C1 segment of cervical spinal cord (tissue), 14 donors: ENCODE measurements at places on chromosomes 2 and 18.

DNA sequence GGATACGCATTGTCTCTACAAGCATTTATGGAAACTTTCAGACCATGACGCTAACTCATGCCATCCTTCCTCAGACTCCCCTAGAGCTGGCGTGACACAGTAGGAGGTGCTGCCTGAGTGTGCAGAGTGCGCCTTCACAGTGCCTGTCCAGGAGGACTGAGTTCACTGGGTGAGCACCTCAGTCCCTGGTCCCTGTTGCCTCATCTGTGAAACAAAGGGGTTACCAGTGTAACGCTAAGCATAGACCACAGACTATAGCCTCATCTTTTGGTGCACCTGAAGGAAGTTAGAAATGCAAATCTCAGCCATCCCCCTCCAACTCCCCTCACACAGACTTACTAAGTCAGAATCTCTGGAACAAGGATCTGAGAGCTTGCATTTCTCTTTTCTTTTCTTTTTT lies 142.8 kb downstream of the TMEM17 start:
- DNase-seq: no peak

- no peak for DNase-seq
These were observed 1129.4 kb downstream of the TSN start for GRCh38 chr2:122884889-122885288.

- DNase-seq: no peak
These were observed 55.4 kb upstream of the SMIM21 start for GRCh38 chr18:75482880-75483279.

DNA sequence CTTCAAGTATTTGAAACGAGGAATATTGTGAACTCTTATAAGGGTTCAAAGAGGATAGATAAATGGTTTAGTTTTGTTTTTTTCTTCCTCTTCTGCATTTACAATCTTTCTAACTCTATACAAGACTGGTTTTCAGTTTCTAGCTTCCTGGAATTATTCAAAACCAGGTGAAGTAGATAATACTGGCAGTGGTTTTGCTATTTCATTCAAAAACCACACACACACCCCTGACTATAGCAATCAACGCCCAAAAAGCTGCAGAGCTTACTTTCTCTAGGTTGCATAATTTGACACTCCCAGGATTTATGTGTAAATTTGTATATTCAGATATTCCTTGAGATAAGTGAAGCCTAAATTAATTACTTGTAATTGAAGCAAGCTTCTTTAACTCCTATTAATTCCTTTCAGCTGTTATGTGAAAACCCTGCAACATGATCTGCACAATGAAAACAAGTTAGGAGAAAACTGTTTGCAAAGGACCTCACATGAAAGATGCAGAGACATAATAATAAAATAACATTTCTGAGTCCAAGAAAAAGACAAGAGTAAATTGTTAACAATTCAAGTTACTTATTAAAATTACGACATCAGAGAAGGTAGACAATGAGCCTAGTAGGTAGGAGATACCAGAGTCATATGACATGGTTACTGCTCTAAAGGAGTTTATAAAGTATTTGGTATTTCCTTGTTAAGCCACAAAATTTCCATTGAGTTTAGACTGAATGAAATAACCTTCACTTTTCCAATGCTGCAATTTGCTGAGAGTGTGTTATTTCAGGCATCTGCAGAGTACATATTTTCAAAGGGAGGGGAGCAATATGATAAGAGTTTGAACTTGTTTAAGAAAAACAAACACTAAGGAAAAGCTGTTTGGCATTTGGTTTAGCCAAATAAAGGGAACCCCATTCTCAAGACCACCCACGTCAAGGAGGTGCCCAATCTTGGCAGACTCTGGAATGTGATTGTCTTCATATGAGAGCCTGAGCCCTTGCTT lies 1.6 kb upstream of the NFE2L2 start:
- no peak for DNase-seq

DNA sequence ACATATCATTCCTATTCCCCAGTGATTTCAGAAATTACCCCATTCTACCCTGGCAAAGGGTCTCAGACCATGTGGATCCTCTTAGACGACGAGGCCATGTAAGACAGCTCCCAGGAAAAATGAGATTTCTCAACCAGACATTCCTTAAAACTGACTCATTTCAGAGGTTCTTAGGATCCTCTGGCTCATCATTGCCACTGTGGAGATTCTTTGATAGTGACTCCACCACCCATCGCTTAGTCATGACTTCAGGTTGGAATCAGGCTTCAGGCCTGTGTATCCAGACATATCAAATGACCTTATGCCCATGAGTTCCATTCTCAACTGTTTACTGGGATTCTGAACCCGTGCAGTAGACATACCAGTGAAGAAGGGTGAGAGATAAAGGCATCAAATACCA lies 245.6 kb upstream of the TCF4 start:
- no peak for DNase-seq

- DNase-seq: no peak
These were observed 10.3 kb downstream of the DNER start for GRCh38 chr2:229703909-229704630.

DNA sequence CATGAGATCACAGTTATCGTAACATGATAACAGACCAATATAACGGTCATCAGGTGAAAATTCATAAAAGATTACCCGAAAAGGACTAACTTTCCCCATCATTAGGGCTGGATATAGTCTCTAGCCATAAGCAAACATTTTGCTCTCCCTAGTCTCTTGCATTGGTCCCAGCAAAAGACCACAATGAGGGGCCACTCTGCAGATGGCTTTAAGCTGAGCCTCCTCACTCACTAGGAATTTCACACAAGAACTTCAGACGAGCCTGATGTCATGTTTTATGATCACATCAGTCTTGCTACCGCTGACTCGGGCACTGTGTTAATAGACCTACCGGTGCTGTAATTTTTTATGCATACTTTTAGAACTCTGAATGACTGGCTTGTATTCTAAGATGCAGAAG lies 35.2 kb downstream of the STK17B start:
- DNase-seq: no peak

DNA sequence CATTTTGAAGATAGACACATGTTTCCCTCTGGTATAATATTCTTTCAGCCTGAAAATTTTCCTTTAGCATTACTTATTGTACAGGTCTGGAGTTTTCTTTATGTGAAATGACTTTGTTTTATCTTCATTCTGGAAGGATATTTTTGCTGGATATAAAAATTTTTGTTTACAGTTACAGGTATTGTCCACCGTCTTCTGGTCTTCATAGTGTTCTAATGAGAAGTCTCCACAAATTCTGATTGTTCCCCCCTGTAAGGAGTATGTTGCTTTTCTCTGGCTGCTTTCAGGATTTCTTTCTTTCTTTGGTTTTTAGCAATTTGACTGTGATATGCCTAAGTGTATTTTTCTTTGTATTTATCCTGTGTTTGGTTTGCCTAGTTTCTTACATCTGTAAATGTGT lies 15.0 kb downstream of the UBXN4 start:
- no peak for DNase-seq

DNA sequence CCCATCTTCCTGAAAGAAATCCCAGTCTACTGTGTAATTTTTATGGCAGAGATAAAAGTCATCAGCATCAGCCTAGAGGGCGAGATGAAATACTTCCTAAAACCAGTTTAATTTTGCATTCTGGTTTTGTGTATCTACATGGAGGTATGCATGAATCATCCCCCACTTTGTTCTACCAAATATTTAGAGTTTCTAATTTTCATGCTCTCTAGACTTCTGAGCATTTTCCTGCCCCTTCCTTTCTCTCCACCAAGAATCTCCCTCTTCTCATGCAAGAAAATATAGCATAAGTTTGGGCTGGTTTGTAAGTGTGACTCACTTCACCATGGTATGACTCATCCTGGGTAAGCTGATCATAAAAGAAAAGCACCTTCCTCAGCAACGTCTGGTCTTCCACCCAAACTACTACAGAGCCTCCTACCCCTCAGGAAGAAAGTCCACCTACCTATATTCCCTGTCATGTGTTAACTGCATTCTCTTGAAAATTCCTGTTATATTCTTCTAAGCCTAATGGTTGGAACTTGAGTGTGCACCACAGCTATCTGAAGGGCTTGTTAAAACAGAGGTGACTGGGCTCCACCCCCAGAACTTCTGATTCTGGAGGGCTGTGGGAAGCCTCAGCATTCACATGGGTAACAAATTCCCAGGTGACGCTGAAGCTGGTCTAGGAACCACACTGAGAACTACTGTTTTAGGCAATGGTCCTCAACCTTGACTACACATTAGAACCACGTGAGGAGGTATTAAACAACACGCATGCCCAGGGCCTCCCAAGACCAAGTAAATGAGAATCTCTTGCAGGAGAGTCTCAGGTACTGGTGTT lies 37.4 kb upstream of the RAPGEF4 start:
- no peak for DNase-seq

- DNase-seq: no peak
These were observed 630.6 kb upstream of the ZNF804A start for GRCh38 chr2:183967756-183968155.

DNA sequence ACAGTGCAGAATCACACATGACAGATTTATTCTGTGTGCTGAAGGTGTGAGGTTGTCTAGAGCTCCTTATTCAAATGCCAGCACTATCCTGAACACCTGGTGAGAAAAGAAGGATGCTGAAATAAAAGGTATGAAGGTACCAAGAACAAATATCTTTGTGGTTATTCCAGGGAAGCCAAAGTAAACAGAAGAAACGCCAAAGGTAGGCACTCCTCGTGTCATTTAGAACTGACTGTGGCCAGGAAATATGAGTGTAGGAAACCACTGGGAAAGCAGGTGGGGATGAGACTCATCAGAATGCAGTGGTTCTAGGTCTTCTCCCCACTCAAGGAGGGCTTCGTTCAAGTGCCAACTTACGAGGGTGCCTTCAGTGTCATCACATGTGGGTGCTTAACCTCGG lies 80.8 kb downstream of the KIF5C start:
- DNase-seq: no peak

- peak; percentile 63 for DNase-seq
These were observed 611 bp downstream of the NOL10 start for GRCh38 chr2:10688921-10689807.

DNA sequence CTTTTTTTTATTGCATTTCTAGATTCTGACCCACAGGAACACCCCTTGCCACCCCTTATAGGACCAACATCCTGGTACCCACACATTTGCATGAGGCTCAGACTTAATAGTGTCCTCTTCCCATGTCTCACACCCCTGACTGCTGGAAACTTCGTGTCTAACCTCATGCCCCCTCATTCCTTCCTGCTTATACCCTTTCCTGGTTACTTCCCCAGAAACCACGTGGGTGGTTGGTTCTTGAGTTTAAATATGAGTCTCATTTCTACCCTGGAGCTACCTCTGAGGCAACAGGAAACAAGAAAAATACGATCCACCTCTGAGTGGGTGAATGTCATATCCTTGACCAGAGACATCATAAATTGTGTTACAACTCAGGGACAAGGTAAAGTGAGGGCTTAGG lies 1.6 kb downstream of the TNP1 start:
- DNase-seq: no peak

DNA sequence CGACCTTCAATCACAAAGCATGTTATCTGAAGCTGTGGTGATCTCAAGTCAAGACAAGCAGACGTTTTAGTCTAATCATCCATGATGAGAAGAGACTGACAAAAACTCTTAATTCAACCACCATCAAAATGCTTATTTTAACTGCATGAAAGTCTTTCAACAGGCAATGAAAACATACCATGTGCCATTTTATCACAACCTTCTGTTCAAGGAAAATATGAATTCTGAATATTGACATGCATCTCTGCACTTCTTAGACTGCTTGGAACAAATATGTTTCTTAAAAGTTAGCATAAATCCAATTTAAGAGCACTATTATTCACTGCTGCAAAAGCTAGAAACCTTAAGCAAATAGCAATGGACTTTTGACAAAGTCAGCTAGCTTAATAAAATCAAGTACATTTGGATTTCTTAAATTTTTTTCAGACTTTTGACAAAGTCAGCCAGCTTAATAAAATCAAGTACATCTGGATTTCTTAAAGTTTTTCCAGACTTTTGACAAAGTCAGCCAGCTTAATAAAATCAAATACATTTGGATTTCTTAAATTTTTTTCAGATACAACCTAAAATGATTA lies 70.9 kb downstream of the OLA1 start:
- DNase-seq: no peak

GRCh38 chr2:223404616-223405015 lies 197.5 kb downstream of the SCG2 start:
- no peak for DNase-seq

DNA sequence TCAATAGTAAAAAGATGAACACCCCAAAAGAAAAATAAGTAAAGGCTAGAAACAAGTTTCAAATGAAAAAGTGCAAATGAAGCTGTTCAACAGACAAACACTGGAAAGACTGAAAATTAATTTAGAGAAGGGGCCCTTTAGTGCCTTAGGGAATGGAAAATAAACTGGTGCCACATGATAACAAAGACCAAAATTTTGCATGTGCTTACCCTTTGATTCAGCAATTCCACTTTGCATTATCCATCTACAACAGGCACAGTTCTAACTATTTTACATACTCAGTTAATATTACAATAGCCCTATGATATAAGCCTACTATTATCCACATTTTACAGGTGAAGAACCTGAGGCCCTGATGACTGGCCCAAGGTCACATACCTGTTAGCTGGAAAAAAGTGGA lies 183.9 kb downstream of the NBAS start:
- DNase-seq: no peak

DNA sequence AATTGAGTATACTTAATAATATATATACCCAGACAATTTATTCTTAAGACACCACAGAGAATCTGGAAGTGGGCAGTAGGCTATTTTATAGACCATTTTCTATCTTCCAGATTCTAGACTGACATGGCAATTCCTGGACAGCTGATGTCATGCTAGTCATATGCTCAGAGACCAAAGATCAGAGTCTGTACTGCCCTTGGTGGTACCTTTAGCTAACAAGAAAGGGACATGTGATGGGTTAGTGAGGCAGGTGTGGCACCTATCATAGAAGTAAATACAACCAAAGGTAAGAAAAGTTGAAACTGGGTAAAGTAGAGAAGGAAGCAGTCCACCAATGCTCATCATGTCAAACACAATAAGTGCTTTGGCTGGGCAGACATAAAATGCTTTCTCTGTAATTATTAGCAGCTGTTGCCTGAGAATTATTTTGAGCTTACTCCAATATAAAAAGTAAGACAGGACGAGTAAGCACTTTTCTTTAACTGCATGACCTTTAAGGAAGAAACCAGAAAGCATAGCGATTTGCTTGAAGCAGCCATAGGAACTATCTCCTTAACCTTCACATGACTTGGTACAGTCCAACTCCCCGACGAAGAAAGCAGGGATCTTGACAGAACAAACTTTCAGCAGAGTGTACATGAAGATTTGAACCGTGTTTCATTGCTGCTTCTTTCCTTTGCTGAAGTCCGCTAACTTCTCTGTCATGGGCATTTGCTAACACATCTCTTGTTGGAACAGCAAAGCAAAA lies 47.1 kb downstream of the SLC40A1 start:
- no peak for DNase-seq

GRCh38 chr2:202488671-202489070 lies 112.5 kb downstream of the BMPR2 start:
- DNase-seq: no peak
